Immature natural killer cell (primary cell): ENCODE measurements at places on chromosomes 4 and X. TPM values are rescaled to one million over a fixed set of nuclear protein-coding genes. Genes with fewer than 3 reads are reported as not detected.

Gene AWAT2
- not detected for polyA plus RNA-seq

DNA sequence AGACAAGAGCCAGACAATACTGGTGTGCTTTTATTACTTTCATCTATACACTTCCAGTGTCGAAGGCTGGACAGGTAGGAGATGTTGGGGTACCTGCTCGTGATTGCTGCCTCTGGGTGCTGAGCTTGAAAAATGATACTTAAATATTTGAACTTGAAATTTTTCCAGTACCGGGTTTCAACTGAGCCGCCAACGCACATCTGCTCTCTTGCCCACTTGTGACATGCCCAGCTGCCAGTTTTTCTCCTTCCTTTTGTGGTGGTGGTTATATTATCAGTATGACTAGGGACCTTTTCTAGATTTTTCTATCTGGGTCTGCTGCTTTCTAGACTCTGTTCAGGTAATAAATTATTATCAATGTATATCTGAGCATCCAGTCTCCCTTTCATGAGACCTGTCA is 3.4 kb downstream of the OGT start:
- peaks cover 55% of the 10 kb centered on the region for H3K4me1 ChIP-seq
- H3K27me3 ChIP-seq: peaks cover 23% of the 10 kb centered on the region
- no peak for DNase-seq
- peak overlapping the region; percentile 79 for H3K27ac ChIP-seq
- peak overlapping the region; percentile 98 for H3K4me3 ChIP-seq

Gene CYBB
- 2.3 TPM for polyA plus RNA-seq

- H3K4me1 ChIP-seq: peaks cover 5% of the 10 kb centered on the region
- no peak for DNase-seq
- no peaks in the 10 kb centered on the region for H3K36me3 ChIP-seq
- no peak overlapping the region for H3K4me3 ChIP-seq
- no peak overlapping the region for H3K27ac ChIP-seq
Measured at GRCh38 chrX:125202591-125203248, 117.0 kb upstream of the TEX13C start.

Gene FGF5
- not detected for polyA plus RNA-seq

DNA sequence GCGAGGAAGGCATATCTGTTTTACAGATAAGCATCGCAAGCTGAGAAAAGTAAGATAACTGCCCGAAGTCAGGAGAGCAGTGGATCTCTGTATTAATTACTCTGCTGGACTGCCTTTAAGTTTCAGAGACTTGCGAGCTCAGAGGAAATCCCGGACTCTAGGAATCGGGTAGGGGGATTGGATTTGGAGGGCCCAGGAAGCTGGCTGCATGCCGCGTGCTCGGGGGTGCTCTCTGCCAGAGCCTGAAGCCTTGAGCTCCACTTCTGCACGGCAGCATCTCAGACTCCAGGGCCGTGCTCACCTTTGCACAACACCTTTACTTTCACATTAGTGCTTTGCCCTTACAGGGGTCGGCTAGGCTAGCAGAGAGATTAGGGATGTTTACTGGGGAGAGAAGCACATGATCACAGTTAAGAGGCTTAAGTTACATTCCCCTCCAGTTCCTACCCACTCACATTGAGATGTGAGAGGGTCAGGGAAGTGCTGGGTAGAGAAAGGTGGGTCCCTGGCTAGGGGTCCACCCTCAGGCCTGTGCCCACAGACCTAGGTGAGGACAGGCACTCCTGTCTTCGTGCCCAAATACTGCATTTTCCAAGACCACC is 57.0 kb downstream of the TRIML1 start:
- no peak for DNase-seq
- H3K27me3 ChIP-seq: peaks cover 1% of the 10 kb centered on the region
- H3K4me1 ChIP-seq: no peaks in the 10 kb centered on the region
- H3K27ac ChIP-seq: no peak overlapping the region
- no peak overlapping the region for H3K4me3 ChIP-seq
- H3K36me3 ChIP-seq: no peaks in the 10 kb centered on the region

Gene NAP1L5
- polyA plus RNA-seq: 5.4 TPM

GRCh38 chr4:147578593-147578992 is 38.6 kb upstream of the TMEM184C start:
- H3K27me3 ChIP-seq: peaks cover 4% of the 10 kb centered on the region
- no peak overlapping the region for H3K4me3 ChIP-seq
- H3K4me1 ChIP-seq: no peaks in the 10 kb centered on the region
- no peaks in the 10 kb centered on the region for H3K36me3 ChIP-seq
- DNase-seq: no peak

Gene RAPGEF2
- polyA plus RNA-seq: 0.46 TPM

- DNase-seq: no peak
- no peak overlapping the region for H3K27ac ChIP-seq
- H3K36me3 ChIP-seq: no peaks in the 10 kb centered on the region
- H3K27me3 ChIP-seq: peaks cover 3% of the 10 kb centered on the region
- H3K4me1 ChIP-seq: no peaks in the 10 kb centered on the region
Measured at GRCh38 chr4:110041735-110042134, 129.1 kb downstream of the EGF start.

DNA sequence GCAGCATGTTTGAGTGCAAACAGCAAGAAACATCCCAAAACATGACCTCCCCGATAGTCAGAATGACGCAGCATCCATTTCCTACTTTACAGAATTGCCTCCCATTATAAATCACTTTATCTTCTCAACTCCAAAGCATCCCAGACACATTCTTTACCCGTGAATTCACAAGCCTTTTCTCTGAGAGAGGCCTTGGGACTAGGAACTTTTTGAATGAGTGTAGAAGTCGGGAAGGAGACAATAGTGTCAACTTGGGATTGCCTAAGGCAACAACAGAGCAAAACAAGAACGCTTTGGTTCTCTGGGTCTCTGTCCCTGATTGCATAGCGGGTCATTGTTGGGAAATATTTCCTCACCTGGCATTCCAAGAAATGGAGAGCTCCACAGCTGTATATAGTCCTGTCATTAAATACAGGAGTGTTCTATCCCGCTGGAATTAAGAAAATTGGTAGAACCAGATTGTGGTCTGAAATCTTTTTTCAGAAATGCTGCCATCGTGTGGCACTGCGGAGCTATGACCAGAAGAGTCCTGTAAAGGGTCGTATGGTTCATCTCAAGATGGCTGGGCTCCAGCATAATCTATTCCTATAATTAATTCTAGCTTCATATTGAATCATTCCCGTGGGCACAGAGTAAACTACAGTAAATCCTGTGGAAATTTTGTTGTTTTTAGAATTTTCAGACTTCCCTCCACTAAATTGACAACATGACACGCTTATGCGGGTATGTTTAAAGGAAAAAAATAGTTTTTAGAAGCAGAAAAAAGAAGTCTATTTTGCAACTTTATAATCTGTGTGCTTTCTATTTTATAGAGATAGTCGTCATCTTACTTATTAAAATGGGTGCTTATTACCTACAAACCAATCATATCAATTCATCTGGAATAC is 2.0 kb upstream of the SPP1 start:
- H3K4me3 ChIP-seq: no peak overlapping the region
- H3K27me3 ChIP-seq: peaks cover 12% of the 10 kb centered on the region
- H3K27ac ChIP-seq: no peak overlapping the region
- peak; percentile 22 for DNase-seq

GRCh38 chr4:107736924-107737448 is 17.0 kb upstream of the PAPSS1 start:
- no peak overlapping the region for H3K27ac ChIP-seq
- DNase-seq: peak; percentile 43
- H3K27me3 ChIP-seq: no peaks in the 10 kb centered on the region
- H3K4me3 ChIP-seq: no peak overlapping the region
- H3K36me3 ChIP-seq: no peaks in the 10 kb centered on the region

Gene PRSS12
- not detected for polyA plus RNA-seq

DNA sequence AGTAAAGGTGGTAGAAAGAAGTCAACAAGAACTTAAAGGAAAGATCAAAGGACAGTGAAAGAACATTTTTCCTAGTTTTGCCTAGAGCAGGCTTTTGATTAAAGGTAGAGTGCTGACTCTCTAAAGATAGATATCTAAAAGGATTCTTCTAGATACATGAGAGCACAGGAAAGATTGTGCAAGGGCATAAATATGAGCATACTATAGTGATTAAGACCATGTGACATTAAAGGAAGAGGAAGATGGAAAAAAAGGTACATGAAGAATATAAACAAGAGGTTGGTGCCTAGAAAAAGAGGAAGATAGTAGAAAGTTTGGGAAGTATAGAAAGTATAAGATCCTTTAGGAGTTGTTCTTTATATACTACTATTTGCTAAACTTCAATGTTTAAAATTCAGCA is 26.1 kb upstream of the TET2 start:
- no peak for DNase-seq
- H3K4me1 ChIP-seq: no peaks in the 10 kb centered on the region
- H3K27me3 ChIP-seq: peaks cover 2% of the 10 kb centered on the region

GRCh38 chr4:84971319-84971932 is 4.9 kb upstream of the WDFY3 start:
- peaks cover 6% of the 10 kb centered on the region for H3K27me3 ChIP-seq
- no peaks in the 10 kb centered on the region for H3K4me1 ChIP-seq
- H3K4me3 ChIP-seq: no peak overlapping the region
- H3K27ac ChIP-seq: no peak overlapping the region

DNA sequence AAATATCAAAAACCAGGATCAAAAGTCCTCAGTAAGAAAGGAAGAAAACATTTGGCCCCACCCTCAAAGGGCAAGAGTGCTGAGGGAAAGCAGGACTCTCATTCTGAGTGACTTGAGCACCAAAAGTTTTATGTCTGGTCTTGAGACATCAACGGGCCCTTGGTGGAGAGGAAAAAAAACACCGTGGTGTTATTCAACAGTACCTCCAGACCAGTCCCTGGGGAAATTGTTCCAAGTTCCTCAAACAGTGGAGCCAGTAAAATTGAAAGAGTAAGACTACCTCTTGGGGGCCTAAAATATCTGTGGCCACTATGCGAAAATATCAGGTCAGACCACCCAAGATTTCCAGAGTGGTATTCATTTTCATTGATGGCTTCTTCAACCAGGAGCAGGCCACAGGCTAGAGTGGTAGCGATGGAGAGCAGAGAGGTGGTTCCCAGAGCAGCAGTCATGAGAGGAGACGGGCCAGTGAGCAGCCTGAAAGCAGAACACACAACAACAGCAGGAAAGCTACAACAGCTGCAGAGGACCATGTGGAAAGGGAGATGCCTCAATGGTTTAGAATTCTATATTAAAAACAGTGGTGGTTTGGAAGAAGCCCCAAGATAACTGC is 63.7 kb upstream of the RPL34 start:
- no peak overlapping the region for H3K4me3 ChIP-seq
- peaks cover 6% of the 10 kb centered on the region for H3K4me1 ChIP-seq
- DNase-seq: no peak

Gene HERC5
- polyA plus RNA-seq: 12.1 TPM

Gene PRDM5
- not detected for polyA plus RNA-seq

Gene HSPA4L
- not detected for polyA plus RNA-seq
